Kidney tubule cell (primary cell): ENCODE measurements at places on chromosomes 2 and 18.

DNA sequence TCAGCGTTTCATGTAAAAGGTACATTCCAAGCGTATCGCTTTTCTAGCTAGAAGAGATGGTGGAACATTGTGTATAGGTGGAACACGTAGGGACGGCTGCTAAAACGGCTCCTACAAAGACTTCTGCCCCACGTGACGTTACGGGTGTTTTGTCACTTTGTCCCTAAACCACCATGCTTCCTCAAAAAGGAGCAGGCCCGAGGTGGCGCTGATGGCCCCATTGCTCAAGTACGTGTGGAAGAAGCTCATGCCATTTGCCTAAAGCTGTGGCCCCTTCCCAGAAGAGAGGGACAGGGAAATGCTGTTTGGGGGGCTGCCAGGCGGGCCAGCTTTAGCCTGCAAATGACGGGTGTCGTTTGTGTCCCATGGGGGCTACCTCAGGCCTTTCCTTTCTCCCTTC lies 72.7 kb downstream of the TMEM247 start:
- no peak for DNase-seq

GRCh38 chr2:229438430-229439159 lies 167.5 kb upstream of the PID1 start:
- DNase-seq = no peak

- DNase-seq = peak; percentile 84
Measured at GRCh38 chr2:195320413-195320973, 336.5 kb upstream of the SLC39A10 start.

DNA sequence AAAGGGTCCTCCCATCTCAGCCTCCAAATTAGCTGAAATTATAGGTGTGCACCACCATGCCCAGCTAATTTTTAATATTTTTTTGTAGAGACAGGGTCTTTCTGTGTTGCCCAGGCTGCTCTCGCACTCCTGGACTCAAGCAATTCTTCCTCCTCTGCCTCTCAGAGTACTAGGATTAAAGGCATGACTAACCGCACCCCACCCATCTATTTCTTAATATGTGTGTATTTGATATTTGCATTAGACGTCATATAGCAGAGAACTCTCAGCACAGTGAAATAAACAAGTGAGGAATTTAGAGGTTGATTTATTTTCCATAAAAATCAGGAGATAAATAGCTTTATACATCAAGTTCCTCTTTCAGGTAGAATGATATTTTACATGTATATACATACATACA lies 213.5 kb downstream of the FSIP2 start:
- no peak for DNase-seq

DNA sequence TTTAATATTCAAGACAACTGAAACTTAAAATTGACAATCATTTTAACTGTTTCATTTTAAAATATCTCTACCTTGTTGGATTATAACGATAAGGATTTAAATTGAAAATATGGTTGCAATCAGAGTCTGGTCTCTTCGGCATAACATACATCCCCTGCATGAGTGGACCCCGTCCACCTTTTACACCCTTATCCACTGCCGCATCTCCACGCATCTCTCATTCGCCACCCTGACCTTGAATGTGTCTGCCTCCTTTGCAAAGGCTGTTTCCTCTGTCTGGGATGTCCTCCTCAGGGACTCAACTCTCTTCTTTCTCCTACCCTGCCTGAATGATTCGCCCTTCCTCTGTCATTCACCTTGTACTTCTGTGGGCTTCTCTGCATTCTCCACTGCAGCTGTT lies 87.6 kb downstream of the SPATS2L start:
- no peak for DNase-seq

DNA sequence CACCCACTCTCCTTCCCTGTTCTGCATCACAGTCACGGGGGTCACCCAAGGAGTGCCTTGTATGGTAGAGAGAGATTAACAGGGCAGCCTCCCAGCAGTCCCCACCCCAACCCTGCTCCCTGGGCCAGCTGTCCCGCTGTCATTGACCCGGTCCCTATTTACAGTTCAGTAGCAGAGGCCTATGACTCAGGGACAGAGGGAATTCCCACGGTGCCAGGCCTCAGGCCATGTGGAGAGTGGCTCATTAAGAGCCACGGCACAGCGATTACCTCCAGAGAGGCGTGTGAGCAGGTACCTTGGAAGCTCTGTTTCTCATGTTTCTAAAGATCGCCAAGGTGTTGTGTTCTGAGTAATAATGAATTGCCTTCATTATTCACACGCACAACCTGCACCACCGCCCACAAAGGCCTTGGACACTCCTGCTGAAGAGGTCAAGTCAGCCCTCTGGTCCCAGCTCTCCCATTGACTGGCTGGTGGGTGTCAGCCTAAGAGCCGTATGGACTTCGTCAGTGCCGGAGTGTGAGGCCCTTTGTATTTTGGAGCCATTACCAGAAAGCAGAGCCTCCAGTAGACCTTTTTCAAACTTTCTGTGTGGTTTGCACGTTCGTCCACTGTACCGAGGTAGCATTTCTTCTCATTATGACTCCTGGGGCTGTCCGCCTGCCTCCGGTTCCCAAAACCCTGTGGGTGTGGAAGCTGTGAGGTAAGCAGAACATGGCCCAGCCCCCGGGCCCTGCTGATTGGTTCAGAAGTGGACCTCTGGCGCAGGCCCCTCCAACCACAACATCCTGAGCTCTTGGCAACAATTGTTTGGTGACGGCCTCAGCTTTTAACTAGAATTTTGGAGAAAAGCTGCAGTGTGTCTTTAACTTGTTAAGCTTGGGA lies 47.0 kb downstream of the SERTAD2 start:
- peak; percentile 95 for DNase-seq

GRCh38 chr2:96787411-96787810 lies 26.7 kb downstream of the CNNM4 start:
- DNase-seq = no peak

DNA sequence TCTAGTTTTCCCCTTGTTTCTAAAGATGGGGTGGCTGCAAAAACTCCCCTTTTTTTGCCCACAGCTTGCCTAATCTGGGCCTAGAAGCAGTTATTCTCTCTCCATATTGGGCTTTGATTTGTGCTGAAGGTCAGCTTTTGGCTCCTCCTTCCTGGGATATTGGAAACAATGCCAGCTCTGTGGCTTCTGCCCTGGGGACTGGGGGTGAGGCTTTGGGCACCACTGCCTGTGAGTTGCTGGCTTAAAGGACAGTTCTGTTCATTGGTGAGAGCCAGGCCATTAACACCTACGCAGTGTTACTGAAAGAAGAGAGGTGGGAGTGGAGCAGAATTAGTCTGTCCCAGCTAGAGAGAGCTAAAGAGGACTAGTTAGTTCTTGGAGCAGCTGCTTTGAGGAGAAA lies 4.3 kb downstream of the UBXN2A start:
- DNase-seq = no peak

DNA sequence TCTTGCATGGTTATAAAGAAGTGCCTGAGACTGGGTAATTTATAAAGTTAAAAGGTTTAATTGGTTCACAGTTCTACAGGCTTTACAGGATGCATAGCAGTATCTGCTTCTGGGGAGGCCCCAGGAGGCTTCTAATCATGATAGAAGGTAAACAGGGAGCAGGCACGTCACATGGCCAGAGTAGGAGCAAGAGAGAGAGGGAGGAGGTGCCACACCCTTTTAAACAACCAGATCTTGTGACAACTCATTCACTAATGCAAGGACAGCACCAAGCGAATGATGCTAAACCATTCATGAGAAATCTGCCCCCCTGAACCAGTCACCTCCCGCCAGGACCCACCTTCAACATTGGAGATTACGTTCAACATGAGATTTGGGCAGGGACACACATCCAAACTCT lies 141.1 kb downstream of the EN1 start:
- no peak for DNase-seq

- DNase-seq = no peak
Measured at GRCh38 chr2:239710953-239711861, 310.4 kb upstream of the HDAC4 start.

- no peak for DNase-seq
Measured at GRCh38 chr2:169272010-169272409, 90.3 kb downstream of the LRP2 start.

GRCh38 chr18:51196118-51196810 lies 1.2 kb downstream of the MEX3C start:
- peak; percentile 14 for DNase-seq

- no peak for DNase-seq
Measured at GRCh38 chr2:4272261-4272858, 569.0 kb downstream of the DCDC2C start.

DNA sequence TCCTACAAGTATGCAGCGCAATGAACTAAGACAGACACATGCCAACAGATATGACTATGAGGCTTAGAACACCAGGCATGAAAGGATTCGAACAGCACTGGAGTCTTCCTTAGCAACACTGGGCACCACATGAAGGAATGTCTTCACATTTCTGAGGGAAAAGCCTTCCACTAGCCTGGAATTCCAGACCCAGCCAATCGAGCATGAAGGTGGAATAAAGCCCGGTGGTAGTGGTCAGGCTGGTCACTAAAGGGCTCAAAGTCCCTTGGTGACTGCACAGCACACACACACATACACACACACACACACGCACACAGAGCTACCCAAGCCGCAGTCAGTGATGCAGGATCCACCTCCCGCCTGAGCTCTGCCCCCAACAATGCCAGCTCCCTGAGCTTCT lies 19.7 kb upstream of the SFXN5 start:
- DNase-seq = peak; percentile 97

DNA sequence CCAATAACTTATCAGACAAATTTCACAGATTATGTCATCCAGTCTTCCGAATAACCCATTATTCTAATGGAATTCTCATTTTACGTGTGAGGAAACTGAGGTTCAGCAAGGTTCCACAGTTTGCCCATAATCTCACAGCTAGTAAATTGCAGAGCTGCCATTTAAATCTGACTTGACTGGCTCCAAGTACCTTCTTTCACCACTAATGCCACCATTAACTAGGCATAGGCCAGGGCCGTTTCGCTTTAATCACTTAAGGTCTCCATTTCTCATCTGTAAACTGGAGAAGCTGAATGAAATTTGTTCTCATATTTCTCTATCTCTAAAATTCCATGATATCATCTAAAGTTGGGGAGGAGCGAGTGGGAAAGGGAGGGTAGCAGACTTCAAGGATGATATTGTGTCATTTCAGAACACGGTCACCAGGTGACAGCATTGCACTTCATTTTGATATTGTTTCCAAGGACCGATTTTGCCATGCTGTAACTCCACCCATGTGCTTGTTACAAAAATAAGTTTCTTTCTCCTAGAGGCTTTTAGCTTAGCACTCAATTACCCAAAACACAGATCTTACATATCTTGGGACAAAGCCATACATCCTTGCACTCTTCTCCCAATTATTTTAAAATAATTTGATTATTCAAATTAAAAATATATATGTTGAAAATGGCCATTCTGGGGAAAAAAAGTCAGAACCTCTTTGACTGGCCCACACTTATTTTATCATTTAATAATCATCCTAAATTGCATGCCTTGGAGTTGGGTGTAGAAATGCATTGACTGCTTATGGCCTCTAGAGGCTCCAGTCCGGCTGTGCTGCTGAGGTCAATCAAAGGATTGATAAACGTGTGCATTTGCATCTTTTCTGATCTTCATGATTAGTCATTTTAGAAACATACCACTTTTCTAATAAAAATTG lies 123.8 kb downstream of the AKAIN1 start:
- DNase-seq = peak; percentile 42

- DNase-seq = peak; percentile 37
Measured at GRCh38 chr2:171958475-171958874, 36.2 kb downstream of the HAT1 start.

- DNase-seq = no peak
Measured at GRCh38 chr2:197307236-197307932, 3.2 kb downstream of the ANKRD44 start.

GRCh38 chr2:33426666-33427231 lies 49.7 kb upstream of the RASGRP3 start:
- peak; percentile 83 for DNase-seq

GRCh38 chr18:62999392-62999791 lies 284.1 kb downstream of the PHLPP1 start:
- peak; percentile 71 for DNase-seq

DNA sequence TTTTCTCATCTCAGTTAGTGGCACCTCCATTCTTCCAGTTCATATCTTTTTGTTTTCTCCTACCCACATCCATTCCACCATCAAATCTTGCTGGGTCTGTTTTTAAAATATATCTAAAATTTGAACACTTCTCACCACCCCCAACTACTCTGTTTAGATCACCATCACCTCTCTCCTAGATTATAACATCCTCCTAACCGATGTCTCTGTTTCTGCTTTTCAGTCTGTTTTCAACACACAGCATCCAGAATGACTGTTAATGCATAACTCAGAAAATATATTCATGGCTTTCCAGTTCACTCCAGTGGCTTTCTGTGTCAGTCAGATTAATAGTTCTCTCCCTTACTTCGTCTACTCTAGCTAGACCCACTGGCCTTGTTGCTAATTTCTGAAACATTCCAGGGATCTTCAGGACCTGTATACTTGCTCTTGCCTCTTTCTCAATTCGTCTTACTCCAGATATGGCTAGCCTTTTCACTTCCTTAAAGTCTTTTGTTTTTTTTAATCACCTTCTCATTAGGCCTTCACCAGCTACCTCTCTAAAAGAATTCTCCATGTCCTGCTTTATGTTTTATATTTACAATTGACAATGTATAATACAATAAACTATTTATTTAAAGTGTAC lies 105.3 kb downstream of the COMMD1 start:
- DNase-seq = peak; percentile 24

GRCh38 chr2:221461901-221462300 lies 110.2 kb downstream of the EPHA4 start:
- peak; percentile 65 for DNase-seq
